ENCODE measurements at places on chromosomes 2 and 18.

DNA sequence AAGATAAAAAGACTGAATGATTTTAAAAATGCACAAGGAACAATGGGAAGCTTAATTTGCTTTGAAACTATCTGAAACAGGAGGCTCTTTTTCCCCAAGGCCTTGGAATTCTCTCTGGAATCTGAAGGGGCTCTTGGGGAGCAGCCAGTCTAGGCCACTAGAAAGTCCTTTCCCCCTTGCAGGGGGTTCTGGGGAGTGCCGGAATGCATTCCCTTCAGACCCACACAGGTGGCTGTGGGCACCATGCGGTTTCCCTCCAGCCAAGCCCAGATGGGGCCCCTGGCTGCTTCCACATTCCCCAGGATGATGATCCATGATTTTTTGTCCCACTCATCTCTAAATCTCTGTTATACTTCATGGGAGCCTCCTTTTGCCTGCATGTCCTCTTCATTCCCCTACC is 10.7 kb downstream of the GPR45 start:
- no peak for DNase-seq

DNA sequence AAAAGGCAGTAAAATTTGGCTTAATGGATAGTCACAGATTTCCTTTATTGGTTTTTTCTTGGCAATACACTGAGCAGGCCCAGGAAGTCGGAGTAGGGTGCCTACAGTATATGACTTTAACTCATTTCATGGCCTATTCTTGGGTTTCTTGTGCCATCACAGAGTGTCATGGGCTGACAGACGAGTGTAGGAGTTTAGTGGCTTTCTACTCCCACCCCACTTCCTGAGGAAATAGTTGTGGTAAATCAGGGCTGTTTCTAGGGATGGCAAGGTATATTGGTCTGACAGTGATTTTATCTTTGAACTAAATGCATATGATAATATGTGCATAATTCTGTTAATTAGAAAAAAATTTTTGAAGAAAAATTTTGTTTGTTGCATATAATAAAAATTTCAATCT is 100.1 kb downstream of the PLCL1 start:
- DNase-seq, result no peak

DNA sequence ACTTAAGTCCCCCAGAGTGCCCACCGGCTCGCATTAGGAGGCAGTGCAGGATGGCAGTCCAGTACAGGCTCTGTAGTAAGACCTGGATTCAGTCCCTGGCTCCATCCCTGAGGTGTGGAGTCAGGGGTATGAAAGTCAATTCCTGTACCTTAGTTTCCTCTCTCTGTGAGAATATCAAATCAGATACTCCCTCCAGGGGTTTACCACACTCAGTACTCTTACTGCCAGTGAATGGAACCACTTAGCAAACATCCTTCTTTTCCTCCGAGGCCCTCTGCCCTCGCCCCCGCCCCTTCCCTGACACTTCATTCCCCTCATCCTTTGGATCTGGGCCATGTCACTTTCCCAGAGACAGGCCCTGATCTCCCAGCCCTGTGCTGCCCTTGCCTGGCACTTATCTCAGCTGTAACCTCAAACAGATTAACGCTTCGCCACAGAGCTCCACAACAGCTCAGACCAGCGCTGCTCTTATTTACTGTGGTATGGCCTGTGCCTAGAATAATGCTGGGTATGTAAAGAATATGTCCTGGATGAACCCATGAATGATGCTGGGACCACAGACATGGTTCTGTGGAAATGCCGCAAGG is 159.0 kb upstream of the TMEM200C start:
- DNase-seq, result no peak

DNA sequence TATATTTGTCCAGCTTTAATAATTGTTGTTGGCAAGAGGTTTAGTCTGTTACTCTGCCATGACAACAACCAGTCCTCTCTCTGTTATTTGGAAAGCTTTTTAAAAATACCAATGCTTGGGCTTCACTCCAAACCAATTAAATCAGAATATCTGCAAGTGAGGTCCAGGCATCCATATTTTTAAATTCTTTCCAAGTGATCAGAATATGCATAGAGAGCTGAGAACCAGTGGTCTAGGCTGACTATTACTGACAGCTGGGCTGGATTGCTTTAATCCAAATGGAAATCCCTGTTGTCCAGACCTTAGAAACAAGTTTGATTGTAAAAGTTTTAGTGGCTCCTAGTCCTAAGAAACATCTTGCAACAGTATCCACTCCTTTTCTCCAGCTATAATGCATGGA is 1059.7 kb upstream of the ACVR2A start:
- no peak for DNase-seq

- DNase-seq, result no peak
These were observed 627.7 kb upstream of the CDH2 start for GRCh38 chr18:28804512-28805202.

DNA sequence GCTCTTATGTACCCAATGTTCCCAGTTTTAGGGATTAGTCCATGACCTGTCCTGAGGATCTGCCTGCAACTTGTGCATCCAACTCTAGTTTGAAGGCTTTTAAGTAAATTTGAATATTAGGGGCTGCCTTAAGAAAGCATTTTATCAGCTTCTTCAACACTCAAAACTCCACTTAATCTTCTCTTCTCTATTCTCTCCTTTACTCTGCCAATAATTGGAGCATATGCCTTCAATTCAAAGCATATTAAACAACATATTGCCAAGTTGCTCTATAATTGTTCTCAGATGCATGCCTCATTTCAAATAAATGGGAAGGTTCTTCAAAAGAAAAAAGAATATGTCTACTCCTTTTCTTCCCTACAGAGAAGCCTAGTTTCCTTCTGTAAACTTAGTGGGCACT is 84.8 kb upstream of the NCKAP5 start:
- DNase-seq, result no peak

GRCh38 chr2:100392715-100393114 is 24.8 kb downstream of the CHST10 start:
- DNase-seq, result no peak

DNA sequence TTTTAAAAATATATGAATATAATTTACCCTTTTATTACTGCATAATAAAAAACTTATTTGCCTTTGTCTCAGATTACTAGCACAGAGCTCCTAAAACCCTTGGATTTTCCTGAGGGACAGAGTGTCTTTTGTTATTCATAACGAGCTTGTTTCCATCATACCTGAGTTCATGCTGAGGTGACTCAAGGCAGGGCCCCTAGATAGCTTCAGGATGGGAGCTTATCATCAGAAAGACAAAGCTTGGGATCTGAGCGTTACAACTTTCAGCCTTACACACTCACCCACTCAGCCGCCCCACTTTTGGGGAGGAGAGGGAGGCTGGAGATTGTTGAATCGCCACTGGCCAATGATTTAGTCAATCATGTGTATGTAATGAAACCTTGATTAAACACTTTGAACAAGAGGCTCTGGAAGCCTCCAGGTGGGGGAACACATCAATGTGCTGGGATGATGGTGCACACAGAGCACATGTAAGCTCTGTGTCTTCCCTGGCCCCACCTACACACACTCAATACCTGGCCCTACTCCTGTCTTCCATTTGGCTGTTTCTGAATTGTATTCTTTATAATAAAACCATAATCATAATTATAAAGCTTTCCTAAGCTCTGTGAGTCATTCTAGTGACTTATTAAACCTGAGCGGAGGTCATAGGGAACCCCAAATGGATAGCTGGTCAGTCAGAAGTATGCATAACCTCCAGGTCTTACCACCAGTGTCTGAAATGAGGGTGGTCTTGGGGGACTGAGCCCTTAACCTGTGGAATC is 28.5 kb upstream of the DNAH7 start:
- no peak for DNase-seq

DNA sequence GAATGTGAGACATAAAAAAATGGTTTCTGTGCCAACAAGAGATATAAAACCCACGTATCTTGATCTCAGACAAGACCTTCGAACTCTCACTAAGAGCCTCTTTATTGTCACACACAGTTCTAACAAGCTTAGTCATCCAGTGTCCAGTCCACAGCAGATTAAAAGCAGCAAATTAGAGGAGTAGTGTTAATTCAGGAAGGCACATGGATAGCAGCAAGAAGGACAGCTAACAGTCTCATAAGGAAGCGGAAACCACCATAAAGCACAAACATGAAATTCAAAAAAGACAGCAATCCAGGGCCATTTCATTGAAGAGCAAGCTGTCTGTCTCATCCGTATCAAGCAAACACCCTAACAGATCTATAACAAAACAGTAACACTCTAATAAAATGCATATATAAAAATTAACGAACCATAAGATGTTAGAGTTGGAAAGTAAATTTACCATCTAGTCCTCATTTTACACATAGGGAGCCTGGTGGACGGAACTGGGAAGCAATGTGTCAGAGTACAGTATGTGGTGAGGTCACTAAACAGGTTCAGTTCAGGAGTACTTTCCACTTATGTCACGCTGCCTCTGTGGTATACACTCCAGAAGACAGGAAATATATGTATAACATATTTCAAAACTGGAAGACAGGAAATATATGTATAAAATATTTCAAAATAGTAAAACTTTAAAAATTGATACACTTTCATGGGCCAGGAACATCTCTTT is 18.3 kb downstream of the AAK1 start:
- DNase-seq, result no peak

GRCh38 chr2:10126632-10127026 is 4.1 kb downstream of the RRM2 start:
- no peak for DNase-seq

DNA sequence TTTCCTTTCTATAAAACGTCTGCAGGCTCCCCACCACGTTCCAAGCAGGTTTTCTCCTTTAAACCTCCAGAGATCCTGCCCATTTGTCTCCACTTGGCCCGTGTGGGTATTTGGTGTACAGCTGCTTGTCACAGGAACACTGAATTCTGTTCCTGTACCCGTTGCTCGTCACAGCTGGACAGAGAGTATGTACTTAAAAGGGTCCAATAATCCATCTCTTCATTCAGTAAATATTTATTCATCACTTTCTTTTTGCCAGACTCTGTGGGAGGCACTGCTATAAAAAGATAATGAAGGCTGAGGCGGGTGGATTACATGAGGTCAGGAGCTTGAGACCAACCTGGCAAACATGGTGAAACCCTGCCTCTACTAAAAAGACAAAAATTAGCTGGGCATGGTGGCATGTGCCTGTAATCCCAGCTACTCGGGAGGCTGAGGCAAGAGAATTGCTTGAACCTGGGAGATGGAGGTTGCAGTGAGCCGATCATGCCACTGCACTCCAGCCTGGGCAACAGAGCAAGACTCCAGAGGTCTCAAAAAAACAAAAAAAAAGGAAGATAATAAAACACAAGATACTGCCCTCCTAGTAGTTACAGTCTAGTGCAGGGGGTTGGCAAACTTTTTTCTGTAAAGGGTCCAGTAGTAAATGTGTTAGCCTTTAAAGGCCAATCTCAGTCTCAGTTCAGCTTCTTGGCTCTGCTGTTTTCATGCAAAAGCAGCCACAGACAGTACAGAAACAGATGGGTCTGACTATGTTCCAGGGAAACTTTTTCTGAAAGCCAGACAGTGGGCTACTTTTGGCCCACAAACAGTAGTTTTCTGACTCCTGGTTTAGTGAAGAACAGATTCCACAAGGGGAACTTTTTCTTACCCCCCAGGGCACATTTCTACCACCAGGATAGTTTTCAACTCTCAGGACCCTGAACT is 309.9 kb upstream of the RAB12 start:
- no peak for DNase-seq

DNA sequence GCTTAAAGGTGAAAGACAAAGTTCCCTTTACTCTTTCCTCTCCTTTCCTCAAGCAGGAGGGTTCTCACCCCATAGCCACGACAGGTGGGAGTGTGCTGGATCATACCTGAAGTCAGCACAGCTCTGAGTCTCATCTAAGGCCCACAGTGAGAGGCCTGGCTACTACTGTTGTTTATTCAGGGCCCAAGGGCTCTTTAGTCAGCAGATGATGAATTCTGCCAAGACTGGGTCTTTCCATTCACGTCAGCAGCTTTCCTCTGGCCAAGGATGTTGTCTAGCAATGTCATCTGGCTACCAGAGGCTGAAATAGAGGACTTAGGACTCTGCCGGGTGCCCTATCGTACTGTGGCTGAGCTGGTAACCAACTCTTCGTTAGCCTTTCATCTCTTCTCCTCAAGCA is 308.4 kb upstream of the THUMPD2 start:
- no peak for DNase-seq

DNA sequence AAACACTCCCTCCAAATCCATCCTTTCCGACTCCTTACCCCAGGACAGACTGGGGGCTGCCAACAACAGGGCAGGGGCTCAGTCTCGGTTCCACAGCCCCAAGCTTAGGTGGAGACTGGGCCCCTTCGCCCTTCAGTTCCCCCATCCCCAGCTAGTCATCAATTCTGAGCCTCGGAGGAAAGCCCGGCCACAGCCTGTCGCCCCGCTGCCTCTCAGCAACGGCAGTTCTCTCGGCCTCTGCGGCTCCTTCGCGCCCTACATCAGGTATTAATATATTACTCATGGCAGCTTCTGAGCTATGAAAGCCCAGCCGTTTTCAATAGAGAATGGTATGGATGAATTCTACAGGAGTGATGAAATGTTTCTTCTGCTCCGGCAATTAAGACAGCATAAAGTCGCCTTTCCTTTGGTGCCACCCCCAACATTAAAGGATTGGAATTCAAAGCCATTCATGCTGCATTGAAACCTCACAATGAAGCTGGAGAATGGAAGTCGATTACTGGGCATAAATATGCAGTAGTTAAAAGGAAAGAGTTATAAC is 2.8 kb downstream of the HDAC4 start:
- no peak for DNase-seq

DNA sequence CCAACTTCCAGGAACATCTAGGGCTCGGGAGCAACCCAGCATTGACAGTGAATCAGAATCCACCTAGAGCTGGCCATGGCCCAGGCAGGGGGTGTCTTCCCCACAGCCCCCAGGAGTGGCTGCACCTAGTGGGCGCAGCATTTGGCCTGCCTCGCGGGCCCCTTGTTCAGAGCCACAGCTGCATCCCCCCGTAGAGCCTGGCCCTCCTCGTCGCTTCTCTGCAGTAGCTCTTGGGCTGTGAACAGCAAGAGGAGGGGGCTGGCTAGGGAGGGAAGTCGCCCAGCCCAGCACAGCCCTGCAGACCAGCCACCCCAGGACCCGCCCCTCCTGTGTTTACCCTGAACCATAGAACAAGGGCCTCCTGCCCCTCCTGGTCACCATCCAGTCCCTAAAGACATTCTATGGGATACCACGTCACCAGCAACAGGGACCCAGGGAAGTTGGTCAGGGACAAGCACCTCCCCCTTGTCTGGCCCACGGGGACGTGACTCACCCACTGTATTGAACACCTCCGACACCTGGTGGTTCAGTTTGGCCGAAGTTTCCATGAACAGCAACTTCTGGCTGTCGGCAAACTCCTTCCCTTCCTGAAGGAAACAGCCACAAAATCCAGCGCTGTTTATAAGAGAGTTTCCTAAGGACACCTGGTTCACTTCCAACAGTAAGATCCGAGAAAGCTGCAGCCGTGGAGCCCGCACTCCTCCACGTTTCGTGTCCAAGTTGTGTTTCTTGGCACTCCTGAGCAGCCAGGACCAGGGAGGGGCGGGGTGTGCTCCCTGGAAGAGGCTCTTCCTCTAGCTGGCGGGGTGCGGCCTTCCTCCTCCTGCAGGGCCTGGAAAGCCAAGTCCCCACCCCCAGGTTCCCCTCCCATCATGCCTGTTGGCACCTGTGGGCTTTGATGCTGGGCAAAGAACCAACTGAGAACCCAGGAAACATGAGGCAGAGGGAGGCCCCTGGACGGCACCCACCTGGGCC is 8.8 kb downstream of the PRLH start:
- no peak for DNase-seq

GRCh38 chr2:231930593-231931281 is 4.5 kb upstream of the NPPC start:
- no peak for DNase-seq

- no peak for DNase-seq
These were observed 6.1 kb upstream of the CASP8 start for GRCh38 chr2:201254081-201254730.

Measured in HL-60 (cell line).